Lung (tissue), 17 donors: ENCODE measurements at places on chromosomes 5 and 9.

DNA sequence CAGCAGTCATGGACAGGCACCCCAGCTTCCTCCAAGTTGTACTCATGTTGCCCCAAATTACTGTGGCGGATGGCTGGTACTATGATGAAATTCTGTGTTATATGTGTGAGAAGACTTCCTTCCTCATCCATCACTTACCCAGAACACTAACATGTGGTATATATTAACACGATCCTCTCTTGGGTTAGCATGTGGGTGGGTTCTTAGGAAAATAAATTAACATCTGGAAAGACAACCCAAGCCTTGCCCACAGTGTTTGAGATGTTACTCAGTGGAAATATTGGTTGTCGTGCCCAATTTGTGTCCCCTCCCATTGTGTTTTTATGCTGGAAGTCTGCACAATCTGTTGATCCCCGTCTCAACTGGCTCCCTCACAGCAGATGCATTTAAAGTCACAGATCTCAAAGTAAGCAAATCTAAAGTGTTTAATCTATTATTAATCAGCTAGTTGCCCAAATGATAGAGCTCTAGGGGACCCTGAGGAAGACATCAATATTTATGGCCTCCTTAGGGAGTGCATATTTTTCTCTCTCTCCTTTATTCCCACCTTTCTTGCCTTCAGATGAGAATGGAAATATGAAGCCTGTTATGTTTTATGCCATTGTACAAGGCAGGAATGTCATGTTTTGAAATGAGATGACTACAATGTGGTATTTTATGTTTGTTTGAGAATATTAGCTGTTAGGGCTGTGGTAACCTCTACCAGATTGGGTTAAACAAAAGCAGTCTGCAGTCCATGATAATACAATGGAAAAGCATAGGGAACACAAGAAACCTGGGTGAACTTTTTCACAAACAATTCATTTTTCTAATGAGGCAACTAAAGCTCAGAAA, 93.9 kb downstream of the GRIA1 start:
- no peak for DNase-seq

GRCh38 chr5:80569961-80570786, at the start of gene ANKRD34B:
TSS of gene ANKRD34B (minus strand) at chr5:80570280. CDS start at chr5:80560019, 10,261 bp downstream.
- DNase-seq = peak; percentile 25

- DNase-seq = peak; percentile 65
These were observed 133.1 kb upstream of the SPDL1 start for GRCh38 chr5:169450464-169450863.

- DNase-seq = no peak
These were observed 533.3 kb downstream of the LRRC70 start for GRCh38 chr5:63111891-63112290.

DNA sequence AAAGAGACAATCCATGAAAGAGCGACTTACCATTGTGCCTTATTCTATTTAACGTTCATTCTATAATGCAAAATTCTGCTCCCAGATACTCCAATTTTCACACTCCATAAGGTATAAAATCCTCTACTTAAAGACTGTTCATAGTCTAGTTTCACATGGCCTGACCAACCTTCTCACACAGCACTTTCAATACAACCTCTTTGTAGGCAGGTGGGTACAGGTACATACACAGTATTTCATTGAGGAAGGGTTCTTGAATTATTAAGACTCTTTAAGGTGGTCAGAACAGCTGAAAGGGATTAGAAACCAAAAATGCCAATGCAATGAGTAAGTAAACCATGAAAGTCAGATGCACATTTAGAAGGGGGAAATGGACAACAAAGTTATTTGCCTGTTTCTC, 352.0 kb downstream of the PARP8 start:
- no peak for DNase-seq

DNA sequence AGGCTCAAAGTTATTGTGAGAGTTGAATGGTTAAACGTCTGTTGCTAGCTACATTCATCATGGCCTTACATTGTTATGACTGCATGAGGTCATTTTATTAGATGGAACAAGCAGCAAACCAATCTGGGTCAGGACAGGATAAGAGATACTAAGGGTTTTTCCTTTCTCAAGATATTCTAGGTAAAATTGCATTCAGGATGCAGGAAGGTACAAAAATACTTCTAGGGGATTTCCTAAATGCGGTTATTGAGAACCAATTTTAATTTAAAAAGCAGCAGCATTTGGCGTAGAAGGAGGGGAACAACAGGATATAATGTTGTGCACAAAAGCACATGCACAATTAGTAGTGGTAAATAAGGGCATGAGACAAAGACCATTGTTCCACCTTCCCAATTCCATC, 39.2 kb upstream of the LURAP1L start:
- peak; percentile 35 for DNase-seq

DNA sequence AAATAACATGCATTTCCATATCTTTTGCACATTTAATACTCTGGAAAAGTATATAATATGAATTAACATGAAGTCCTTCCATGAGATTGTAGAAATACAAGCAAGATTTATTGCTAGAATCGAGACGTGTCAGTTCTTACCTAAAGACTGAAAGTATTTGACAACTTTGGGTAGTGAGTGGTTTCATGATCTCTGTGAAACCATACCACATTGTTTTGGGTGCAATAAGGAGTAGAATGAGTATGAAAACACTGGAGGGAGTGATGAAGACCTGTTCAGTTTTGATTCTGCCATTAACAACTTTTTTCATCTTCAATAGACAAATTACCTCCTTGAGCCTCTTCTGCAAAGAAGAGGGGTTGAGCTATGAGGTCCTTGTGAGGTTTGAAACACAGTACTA, 133.7 kb downstream of the NUDT12 start:
- DNase-seq = no peak

DNA sequence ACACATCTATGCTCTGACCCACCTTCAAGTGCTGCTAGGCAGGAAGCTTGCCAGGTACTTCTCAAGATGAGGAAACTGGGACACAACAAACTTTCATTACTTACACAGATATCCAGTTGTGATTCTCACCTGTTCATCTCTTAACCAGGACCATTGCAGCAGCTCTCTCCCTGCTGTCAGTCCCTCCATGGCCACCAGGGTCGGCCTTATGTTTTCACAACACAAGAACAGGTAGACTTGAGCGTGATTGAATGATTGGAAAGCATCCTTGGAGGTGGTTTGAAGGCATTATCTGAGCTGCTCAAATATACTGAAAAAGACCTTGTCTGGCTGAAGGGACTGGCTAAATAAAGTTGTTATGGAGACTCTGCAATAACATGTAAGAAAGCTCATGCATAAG, 94.4 kb downstream of the MTREX start:
- no peak for DNase-seq

DNA sequence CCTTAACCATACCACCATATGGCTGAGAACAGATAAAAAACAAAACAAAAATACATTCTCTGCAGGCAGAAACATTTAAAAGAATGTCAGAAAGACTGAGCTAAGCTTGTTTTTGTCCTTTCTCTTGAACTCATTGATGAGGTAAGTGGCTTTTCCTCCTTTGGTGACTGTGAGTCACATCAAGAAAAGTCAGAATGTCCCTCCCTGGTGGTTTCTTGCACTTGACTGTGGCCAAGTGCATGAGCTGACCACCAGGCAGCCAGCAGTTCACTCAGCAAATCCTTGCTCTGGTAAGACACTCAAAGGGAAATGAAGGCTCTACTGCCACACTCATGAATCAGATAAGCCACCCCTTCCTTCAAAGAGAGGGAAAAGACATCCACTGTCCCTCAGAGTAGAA, 970.9 kb downstream of the TAF11L14 start:
- DNase-seq = no peak

- DNase-seq = no peak
These were observed 182.4 kb downstream of the SEMA5A start for GRCh38 chr5:9363449-9363848.

- DNase-seq = peak; percentile 88
These were observed 124.4 kb upstream of the NMUR2 start for GRCh38 chr5:152529440-152529839.

- DNase-seq = no peak
These were observed 107.1 kb upstream of the CHD1 start for GRCh38 chr5:99035942-99036341.

GRCh38 chr5:106720367-106720766, 950.4 kb downstream of the EFNA5 start:
- no peak for DNase-seq

GRCh38 chr5:32443541-32444430, 754 bp downstream of the ZFR start:
- DNase-seq = peak; percentile 64
